Activated T-helper 17 cell treated with anti-CD3 and anti-CD28 coated beads, Interleukin-2, amount 50 U/mL, for 72 hours (primary cell): ENCODE measurements at places on chromosomes 3 and 15.
A peak's percentile ranks its signal among the peaks of the same experiment; 100 is the strongest.

- no peak for ATAC-seq
These were observed 30.4 kb downstream of the GATM start for GRCh38 chr15:45347989-45348388.

DNA sequence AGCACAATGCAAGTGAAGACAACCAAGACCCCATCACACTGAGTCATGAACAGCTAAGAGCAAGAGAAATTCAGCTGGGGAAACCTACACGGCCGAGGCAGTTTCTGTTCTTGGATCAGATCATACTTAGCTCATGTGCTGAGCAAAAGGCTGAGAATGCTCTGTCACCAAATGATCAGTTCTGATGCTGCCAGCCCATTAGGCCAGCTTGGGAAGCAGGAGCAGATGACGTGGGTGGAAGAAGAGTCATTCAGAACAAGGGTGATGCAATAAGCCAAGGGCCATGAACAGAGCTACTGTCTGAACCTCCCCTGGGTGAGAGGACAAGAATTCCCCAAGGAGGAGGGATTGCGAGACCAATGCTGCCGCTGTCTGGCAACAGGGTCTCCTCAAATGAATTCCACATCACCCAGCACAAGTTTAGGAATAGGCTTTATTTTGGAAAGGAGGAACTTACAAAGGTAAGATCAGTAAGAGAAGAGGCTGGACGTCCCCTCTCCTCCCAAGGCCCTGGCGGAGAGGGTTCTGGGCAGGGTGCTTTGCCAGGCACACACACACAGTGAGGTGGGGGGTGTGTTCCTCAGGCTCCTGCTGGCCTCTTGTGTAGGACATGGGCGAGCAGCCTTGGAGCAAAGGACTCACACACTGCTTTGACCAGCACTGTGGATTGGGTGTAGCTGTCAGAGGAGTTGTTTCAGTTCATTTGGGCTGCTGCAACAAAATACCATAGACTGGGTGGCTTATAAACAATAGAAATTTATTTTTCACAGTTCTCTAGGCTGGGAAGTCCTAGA, 65.6 kb upstream of the CTXND1 start:
- ATAC-seq = peak; percentile 32

GRCh38 chr3:170780955-170781354, 89.0 kb downstream of the RPL22L1 start:
- ATAC-seq = no peak

DNA sequence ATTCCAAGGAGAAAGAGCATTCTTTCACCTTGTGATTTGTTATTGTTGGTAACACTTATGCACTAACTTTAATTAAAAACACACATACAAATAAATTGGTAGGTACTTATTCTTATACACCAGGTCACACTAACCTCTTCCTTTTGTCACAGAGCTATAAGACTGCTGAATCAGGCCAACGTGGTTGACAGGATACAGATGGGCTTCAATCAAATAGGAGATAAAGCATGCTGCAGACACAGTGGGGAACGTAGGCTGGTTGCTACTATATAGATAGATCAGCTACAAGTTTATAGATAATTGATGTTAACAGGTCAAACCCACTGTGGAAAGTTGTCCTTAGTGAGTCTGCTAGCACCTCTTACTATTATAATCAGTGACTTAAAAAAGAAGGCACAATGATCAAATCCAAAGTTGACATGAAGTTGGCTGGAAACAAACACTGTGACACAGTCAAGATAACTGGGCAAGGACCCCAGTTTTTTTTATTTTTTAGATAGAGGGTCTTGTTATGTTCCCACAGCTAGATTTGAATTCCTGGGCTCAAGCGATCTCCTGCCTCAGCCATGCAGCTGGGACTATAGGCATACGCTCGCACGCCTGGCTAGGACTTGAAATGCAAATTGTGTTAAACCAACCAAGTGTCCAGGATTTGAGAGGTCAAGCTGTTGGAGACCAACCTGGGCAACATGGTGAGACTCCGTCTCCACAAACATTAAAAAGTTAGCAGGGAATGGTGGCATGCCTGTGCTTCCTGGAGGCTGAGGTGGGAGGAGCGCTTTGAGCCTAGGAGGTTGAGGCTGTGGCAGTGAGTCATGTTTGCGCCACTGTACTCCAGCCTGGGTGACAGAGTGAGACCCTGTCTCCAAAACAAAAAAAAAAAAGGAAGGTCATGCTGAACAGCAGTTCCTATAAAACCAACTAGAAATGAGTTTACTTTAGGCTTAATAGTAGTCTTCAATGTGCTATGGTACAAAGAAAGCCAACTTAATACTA, 97.9 kb upstream of the MEX3B start:
- ATAC-seq = no peak

GRCh38 chr3:195021692-195022091, 249.3 kb downstream of the XXYLT1 start:
- ATAC-seq = no peak

- no peak for ATAC-seq
These were observed 62.1 kb upstream of the WNT5A start for GRCh38 chr3:55549177-55549576.

DNA sequence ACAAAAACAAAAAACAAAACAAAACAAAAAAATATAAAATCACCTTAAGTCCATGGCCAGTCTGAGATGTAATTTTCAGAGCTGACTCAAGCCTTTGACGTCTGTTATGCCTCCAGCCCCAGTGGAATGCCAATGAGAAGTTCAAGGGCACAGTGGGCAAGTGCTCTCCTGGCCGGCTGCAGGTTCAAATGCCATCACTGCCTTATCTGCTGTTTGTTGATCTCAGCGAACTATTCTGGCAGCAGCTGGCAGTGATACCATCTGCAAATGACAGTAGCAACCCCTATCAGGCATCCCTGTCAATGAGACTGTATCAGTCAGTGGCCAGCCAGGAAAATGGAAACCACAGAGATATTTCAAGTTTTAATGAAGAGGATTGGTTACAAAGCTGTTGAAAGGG, 10.8 kb upstream of the PDE8A start:
- ATAC-seq = no peak

GRCh38 chr3:115666920-115667737, 43.8 kb downstream of the GAP43 start:
- ATAC-seq = peak; percentile 90

GRCh38 chr15:66886686-66887273, 178.6 kb upstream of the SMAD3 start:
- ATAC-seq = no peak

- ATAC-seq = no peak
These were observed 136.3 kb upstream of the LRRFIP2 start for GRCh38 chr3:37310666-37311050.
